Activated CD4-positive, alpha-beta T cell treated with anti-CD3 and anti-CD28 coated beads, Interleukin-2, amount 50 U/mL, for 48 hours (primary cell): ENCODE measurements at places on chromosomes 13 and 19.

DNA sequence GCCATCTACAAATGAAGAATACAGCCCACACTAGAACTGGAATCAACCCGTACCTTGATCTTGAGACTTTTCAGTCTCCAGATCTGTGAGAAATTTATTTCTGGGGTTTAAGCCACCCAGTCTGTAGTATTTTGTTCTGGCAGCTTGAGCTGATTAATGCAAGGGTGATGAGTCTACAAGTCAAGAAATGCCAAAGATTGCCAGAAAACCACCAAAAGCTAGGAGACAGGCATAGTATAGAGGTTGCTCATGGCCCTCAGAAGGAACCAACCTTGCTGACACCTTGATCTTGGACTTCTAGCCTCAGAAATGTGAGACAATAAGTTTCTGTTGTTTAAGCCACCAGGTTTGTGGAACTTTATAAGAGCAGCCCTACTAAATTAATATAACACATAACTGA lies 428.2 kb upstream of the KLF12 start:
- DNase-seq: no peak

GRCh38 chr13:99500839-99501183 lies 461 bp upstream of the TM9SF2 start:
- no peak for DNase-seq

GRCh38 chr19:51357952-51358351 lies 8.2 kb downstream of the ETFB start:
- DNase-seq: no peak

- DNase-seq: no peak
These were observed 4.9 kb downstream of the ARHGEF7 start for GRCh38 chr13:111119966-111120365.

DNA sequence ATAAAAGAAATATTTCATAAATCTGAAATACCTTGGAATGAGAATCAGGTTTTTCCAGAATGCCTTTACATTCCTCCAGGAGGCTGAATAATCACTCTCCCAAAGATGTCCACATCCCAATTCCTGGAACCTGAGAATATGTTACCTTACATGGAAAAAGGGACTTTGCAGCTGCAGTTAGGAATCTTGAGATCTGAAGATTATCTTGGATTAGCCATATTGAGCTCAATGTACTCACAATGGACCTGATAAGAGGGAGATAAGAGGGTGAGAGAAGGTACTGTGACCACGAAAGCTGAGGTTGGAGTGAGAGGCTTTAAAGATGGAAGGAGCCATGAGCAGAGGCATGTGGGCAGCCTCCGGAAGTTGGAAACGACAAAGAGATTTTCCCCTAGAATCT lies 36.8 kb upstream of the MBNL2 start:
- no peak for DNase-seq

- no peak for DNase-seq
These were observed 31.4 kb upstream of the GGACT start for GRCh38 chr13:100619940-100620339.

DNA sequence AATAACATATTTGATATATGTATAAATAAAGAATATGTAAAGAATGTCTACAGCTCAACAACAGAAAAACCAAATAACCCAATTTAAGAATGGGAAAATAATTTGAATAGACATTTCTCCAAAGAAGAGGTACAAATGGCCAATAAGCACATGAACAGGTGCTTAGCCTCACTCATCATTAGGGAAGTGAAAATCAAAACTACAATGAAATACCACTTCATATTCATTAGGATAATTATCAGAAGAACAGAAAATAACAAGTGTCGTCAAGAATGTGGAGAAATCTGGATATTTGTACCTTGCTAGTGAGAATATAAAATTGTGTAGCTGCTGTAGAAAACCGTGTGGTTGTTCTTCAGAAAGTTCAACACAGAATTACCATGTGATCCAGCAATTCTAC lies 8.4 kb upstream of the SUPT20H start:
- no peak for DNase-seq

DNA sequence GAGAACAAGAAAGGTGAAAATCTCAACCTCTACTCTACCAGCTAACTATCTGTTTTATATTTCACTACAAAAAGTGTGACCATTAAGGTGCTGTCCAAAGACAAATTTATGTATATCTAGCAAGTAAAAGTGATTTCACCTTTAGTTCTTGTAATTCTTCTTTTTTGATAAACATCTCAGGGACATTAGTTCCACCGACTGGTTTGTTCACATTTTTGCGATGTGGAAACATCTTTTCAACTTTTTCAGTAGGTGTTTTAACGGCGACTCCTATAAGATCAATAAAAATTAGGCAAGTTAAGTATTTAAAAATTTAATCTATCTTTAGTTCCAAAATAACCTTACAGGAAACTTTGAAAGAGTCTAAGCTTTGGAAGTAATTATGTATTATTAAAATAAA lies 33.3 kb downstream of the CLDN10 start:
- DNase-seq: no peak

DNA sequence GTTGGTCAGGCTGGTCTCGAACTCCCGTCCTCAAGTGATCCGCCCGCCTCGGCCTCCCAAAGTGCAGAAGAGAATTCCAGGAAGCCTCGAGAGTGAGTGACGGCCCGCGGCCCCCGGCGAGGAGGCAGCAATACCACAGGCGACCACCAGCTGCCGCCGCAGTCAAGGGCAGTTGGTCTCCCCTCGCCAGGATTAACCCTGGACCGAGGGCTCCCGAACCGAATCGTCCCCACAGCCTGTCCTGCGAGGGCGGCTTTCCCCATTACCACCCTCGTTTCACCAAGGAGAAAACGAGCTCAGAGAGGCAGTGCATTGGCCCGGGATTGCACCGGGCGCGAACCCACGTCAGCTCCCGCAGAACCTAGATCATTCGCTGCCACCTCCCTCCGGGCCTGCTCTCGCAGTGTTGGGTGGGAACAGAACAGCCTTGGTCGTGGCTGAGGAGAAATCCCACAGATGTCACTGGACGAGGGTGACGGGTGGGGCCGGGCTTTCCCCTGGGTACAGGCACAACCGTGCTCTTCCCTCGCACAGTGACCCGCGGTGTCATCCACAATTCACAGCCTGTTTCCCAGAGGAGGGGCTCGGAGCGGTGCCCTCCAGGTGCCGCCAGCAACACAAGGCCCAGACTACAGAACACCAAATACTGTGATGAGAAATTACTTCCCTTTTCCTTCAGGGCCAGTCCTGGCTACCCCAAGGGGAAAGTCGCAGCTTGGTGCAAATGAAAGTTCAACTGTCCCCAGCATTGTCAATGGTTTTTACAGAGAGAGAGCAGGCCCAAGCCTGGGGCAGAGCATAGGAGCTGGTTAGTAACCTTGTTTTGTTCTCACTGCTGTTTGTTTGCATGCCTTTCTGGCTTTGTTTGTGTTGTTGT lies 24.8 kb downstream of the C2CD4C start:
- no peak for DNase-seq

DNA sequence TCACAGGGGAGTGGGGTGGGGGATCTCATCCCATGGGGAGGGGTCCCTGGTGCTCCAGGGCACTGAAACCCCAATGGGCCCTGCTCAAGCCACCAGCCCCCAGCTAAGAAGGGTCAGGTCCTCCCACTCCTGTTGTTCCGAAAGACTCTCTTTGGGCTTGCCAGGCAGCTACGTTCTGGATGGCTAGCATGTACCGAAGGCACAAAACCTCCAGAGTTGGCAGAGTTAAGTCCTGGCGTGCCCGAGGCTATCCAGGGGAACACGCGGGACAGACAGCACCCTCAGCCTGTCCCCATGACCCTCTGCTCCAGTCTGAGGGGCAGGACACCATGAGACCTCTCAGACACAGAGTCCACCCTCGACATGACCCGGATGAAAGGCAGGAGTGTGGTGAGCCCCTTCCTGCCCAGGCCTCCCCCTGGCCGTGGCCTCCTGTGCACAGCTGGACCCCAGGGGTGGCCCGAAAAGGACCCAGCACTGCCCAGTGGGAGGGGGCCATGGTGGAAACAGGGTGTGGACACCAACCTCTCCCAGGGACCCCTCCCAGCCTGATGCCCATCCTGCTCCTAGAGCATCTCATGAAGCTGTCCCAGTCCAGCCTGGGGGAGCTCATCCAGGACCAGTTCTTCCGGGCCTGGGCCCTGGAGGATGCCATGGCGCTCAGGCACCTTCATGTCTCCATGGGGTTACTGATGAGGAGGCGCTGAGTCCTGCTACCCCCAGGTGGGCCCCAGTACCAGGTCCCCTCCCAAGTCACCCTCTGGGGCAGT lies 53.0 kb upstream of the TPM4 start:
- no peak for DNase-seq
